ENCODE measurements at places on chromosomes 4 and X.
A peak's percentile ranks its signal among the peaks of the same experiment; 100 is the strongest.

DNA sequence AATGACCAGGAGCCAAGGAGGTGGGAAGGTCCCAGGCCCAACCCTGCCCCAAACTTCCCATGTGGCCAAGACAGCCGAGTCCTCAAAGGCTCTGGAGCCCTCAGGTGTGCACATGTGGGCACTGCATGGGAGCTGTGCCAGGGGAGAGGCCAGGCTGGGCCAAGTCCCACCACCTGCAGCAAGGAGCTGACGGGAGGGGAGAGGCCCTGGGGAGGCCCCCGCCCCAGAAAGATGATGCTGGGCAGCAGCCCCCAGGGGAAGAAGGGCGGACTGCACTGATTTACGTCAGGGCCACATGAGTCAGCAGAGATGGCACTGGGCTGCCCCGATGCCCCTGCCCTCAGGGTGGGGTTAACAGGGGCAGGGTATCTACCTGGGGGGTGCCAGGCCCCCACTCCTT, 1.4 kb downstream of the L1CAM start:
- DNase-seq: no peak

GRCh38 chrX:21167494-21167893, 206.7 kb upstream of the CNKSR2 start:
- no peak for DNase-seq

DNA sequence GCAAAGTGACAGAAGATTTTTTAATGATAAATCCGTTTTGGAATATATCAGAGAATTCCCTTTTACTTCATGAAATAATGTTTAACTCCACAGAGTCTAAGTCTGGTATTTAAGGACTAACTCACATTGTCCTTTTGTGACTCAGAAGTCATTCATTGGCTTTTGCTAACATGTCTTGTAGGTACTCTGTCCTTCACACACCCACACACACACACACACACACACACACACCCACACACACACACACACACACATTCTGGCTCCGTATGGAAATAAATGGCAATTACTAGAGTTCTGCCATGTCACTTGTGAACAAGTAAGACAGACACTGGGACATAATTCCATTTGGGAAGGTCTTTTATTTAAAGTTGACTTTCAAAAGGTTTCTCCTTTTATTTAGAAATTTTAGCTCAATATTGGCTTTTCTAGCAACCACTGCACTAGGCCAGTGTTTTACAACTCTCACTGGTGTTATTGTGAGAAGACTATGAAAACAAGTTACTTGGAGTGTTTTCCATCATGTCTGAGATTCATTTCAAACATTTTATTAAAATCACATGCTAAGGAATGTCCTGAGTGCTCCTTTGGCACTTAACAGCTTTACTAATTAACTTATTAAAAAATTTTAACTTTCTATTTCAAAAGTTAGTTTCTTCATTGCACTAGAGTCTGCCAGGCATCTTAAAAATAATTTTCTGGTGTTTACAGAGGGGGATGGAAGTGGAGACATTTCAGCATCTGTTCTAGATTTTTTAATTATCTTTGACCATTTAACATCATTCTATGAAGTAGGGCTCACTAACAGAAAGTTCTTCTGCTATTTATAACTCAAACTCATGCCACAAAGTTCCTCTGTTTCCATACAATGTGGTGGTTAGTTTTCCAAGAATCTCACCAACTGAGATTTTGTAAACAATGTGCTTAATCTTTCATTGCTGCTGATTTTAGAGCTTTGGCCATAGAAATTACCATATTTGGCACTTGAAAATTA, 240.3 kb upstream of the GPC4 start:
- DNase-seq: no peak

DNA sequence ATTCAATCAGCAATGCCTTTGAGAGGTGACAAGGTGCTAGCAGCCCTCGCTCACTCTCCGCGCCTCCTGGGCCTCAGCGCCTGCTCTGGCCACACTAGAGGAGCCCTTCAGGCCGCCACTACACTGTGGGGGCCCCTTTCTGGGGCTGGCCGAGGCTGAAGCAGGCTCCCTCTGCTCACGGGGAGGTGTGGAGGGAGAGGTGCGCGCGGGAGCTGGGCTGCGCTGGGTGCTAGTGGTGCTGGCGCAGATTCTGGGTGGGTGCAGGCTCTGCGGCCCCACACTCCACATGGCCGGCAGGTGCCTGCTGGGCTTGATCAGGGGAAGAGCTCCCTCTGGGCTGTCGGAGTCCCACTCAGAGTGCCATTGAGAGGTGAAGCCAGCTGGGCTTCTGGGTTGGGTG, 351.0 kb downstream of the GASK1B start:
- no peak for DNase-seq

DNA sequence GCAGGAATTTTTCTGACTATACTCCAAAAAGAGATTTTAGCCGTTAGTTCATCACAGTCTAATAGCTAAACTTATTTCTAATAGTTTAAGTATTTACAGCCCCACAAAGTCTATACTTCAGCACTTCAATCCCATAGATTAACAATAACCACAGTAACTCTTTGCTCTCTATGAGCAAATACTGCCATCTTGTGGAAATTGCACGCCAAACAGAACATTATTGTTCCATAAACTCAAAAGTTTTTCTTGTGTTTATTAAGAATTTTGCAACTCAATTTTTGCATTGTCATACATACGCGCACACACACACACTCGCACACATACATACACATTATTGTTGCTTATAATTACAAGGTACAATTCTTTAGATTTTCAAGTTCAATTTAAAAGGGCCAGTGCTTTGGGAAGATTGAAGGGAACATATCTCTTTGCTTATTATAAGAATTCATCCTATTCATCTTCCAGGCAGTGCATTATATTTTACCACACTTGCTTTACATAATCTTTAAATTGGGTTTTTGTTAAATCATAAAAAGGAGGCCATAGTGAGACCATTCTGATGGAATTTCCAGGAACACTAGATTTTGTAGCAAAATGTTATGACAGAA, 63.8 kb upstream of the ATOH1 start:
- DNase-seq: peak; percentile 9
